Stimulated activated CD4-positive, alpha-beta T cell treated with anti-CD3 and anti-CD28 coated beads, Interleukin-15, amount 100 ng/mL, for 1 hour (primary cell): ENCODE measurements at places on chromosomes 6 and 20.

DNA sequence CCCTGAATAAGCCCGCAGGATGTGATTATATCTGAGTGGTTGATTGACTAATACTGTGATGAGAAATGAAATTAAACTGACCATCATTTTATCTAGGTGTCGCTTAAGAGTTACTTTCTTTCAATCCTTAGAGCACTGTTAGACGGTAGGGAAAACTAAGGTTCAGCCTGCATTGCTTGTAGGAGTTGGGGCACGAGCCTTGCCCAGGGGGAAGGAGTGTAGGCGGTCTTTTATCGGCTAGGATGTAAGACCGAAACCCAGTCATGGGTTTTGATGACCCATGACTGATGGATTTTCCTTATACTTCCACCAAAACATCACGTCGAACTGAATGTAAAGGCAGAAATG lies 392 bp upstream of the TASP1 start:
- DNase-seq = no peak

DNA sequence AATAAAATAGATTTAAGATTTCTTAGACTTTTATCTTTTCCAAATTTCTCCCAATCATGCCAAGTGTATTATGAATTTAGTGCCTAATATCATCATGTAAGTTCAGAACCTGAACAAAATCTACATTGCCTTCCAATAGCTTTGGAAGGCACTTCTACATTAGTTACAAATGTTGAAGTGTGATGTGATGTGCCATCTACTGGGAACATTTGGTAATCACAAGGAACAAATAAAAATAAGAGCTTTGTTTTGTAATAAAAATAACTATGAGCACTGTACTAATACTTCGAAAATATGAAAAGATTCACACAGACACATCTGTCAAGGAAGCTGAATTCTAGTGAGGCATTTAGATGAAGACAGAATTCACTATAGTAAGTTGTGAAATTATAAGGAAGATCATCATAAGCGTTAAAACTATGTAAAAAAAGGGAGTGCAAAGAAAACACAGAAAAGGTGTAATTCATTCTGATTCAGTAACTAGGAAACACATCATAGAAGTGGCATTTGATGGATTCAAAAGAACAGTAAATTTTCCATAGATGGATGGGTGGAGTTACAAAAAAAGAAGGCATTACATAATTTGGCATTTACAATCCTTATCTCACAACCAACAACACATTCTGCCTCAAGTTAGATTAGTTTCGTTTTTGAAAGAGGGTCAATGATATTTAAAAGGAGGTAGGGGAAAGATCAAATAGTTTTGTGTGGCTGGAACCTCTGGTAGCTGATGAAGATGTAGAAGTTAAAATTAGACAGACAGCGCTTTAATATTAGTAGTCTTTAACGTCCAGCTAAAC lies 161.0 kb downstream of the ASCC3 start:
- DNase-seq = no peak

GRCh38 chr6:42851599-42851998 lies 27.8 kb upstream of the RPL7L1 start:
- DNase-seq = no peak

DNA sequence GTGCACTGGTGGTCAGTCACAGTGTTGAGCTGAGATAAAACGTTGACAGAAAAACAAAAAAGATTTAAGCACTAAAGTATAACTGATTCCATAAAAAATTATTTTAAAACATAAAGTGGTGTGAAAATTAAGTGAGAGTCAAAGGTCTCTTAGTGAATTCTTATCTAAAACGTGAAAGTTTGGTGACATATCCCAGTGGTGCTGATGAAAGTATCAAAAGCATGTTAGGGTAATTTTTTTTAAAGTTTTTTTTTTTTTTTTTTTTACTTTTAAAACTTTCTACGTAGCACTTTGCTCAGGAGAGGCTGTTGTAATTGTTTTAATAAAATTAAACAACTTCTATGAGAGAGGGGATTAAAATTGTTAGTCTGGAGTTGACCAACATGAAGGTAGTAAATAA lies 65.6 kb upstream of the TMEM30A start:
- DNase-seq = no peak

GRCh38 chr6:20313960-20314530 lies 87.6 kb upstream of the E2F3 start:
- DNase-seq = no peak
